ENCODE measurements at places on chromosomes 2 and 18.

DNA sequence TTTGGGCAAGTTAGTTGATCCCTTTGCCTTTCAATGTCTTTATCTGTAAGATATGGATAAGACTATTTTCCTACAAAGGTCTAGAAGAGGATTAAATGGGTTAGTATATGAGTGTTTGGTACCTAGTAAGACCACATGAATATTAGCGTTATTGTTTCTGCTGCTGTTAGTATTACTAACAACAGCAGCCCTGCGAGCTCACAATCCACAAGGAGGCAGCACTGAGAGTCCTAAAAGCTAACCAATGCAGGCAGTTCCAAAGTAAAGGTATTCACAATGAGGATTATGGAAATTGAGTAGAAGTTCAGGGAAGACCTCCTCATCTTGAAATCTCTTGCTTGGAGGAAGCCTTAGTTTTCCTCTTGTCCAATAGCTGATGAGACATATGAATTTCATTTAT lies 248.9 kb downstream of the TDRD15 start:
- DNase-seq, result no peak

GRCh38 chr18:22695674-22696073 lies 237.5 kb upstream of the RBBP8 start:
- DNase-seq, result no peak

DNA sequence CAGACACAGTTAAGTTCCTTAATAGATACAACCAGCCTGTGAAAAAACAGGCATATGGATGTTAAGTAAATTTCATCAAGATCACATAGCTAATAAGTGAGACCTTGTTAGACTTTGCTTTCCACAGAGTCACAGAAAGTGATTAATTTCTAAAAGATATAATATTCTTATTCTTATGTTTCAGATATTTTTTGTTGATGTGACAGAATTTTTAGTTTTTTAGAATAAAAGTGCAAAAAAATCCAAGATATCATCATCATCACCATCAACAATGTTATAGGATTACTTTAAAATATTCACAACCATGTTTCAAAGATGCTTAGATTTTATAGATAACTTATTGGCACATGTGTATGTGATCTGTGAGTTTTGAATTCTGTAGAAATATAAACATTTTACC lies 132.3 kb upstream of the ITGA4 start:
- no peak for DNase-seq

DNA sequence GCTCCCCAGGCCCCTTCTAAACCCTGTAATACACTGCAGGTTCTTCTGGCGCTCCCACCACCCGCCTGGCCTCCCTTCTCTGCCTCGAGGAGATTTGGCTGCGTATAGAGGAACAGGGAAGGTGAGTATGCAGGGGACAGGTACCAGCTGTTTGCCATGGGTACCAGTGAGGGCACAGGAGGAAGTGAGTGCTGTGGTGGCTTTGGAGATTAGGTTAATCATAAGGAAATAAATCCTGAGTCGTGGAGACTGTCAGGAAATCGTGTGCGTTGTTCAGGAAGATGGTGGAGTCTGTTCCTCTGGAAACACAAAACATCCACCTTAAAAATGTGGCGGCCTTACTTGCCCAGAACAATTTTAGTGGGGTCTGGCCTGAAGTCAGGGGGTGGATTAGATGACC lies 230.4 kb downstream of the FAM210A start:
- no peak for DNase-seq

DNA sequence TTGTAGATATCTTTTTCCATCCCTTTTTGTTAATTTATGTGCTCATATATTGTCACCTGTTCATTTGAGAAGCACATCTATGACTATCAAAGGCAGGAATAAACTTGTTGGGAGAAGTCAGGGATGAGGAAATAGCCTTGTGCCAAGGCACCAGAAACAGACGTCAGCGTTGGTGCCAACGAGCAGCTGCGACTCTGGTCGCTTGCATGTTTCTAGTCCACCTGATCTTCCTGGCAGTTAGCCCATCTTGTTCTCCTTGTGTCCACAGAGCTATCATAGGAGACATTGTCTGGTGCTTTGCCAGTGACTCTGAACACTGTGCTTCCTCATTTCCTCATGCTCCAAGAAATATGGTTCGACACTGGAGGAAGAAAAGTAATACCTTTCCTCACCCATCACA lies 374.4 kb downstream of the PTPRM start:
- no peak for DNase-seq

GRCh38 chr2:75494137-75494769 lies 66.5 kb downstream of the EVA1A start:
- DNase-seq, result no peak

DNA sequence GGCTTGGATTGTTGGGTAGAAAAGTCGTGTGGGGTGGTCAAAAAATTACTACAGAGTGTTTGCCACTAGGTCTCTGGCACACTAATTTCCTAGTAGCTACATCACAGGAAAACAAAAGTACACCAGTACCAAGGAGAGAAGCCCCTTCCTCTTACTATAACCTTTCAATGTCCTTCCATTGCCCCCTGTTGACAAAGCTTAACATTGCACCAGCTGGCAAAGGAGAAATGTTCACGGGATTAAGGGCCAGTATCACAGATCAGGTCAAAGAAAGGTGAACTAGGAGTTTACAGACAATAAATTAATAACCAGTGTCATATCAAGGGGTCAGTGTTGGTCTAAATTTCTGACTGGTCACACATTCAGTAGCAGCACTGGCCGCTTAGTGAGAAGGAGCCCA lies 1139.6 kb upstream of the FAM98A start:
- DNase-seq, result no peak

- no peak for DNase-seq
These were observed 79.1 kb downstream of the DYM start for GRCh38 chr18:49381267-49381845.

- no peak for DNase-seq
These were observed 18.5 kb downstream of the RRM2 start for GRCh38 chr2:10140841-10141610.

GRCh38 chr2:129763966-129764365 lies 215.5 kb upstream of the RAB6C start:
- DNase-seq, result no peak

DNA sequence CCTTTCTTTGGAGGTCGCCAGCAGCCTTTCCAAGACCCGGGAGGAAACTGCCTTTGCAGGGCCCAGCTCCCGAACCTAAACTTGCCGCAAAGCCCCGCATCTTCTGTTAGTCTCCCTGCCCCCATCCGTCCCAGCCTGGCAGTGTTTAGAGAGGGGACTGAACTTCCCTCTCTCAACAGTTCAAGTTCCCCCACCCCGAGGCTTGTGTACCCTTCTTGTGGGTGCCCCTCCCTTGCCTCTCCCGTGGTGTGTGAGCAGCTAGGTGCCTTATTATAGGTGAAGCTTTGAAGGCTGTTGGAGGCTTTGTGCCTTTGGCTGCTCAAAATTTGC lies 1.4 kb downstream of the LBH start:
- DNase-seq, result no peak

- no peak for DNase-seq
These were observed 79.0 kb downstream of the SP100 start for GRCh38 chr2:230494980-230495379.

DNA sequence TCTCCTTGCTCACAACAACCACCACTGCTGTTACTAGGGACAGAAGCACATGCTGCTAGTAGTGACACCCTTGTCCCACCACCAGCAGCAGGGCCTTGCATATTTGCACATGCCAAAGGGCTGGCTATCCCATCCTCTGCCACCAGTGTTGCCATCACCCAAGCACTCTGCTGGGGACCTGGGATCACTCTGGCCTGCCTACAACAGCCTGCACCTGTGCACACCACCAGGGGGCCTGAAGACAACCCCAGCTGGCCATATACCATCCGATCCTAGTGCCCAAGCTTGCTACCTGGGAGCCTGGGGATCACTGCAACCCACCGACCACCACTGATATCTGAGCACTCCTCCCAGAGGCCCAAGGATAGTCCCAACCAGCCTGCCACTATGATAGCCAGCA lies 99.9 kb upstream of the FANCL start:
- no peak for DNase-seq

GRCh38 chr2:102098756-102099155 lies 43.8 kb upstream of the IL1R1 start:
- no peak for DNase-seq

DNA sequence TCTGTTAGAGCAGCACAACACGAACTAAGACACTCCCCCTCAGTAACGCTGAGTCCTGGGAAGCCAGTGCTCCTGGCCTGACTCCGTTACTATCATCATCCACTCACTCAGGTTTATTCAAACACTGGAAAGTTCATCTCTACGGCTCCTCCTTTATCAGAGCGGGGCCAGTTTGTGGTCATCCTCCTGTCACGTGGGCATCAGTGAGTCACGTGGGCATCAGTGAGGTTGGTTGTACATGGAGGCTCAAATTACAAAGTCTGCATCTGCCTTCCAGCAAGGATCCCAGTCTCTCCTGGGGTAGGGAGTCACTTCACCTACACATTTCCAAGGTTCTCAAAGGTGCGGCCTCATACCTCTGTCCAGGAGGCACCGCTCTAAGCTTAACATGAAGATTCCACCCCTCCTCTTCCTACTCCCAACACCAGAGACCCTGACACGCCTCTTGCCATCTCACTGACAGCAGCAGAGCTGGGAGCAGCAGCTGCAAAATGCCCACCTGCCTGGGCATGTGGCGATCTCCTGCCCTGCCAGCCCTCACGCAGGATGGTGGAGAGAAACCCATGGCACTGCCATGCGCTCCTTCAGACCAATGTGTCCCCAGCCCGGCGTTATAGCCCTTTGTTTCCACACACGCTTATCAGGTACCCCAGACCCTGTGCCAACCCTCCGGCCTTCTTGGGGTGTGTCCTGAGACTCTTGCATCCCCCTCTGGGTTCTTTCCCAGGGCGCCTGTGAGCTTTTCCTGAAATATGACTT lies 99.2 kb upstream of the PTPRM start:
- no peak for DNase-seq

DNA sequence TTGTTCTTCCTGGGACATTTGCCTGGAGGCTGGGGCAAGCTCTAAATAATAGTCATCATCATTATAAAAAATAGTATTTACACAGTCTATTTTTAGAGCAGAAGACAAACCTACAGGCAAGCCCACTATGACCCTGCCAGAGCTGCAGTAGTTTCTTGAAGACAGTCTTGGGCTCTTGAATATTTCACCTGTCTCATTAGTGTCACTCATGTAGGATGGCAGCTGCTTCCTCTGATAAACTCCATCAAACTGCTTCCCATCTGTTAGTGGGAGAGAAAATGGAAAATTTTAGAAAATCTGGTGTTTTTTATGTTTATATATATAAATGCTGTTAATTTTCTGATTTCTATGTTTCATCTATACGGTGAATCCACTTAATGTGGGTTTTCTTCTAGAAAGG lies 8.5 kb upstream of the CYRIA start:
- no peak for DNase-seq

GRCh38 chr2:71782323-71782722 lies 329.0 kb downstream of the DYSF start:
- DNase-seq, result no peak

- DNase-seq, result no peak
These were observed 38.5 kb downstream of the HPCAL1 start for GRCh38 chr2:10341193-10341592.

DNA sequence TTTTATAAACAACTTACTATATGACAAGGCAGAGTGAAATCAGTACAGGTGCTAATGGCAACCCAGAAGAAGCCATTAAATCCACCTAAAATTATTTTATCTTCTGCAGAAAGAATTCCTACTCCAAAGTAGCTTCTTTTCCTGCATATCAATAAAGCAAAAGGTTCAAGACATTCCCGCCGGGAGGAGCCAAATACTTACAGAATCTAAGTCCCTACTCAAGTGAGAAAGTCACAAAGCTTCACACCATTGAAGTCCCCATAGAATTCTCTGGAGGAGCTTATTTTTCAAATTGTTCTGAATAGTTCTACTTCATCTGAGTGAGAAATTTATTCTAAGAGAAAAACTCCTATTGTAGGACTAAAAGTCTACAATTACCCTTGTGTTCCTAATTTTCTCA lies 233.7 kb upstream of the HNRNPA3 start:
- DNase-seq, result no peak

DNA sequence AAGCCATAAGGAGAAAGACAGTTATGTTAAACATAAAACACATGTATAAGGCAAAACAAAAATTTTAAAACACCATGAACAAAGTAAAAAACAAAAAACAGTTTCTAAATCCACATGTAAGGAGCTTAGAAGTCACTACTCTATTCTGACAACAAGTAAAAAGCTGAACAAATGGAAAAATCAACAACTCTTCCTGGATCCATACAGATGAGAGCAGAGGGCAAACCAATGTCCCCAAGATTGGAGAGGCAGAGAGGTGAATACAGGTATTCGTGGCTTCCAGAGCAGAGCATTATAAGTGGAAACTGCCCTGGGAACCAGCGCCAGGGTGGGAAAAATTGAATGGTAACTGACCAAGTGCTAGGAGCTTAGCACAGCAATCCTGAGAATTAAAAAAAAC lies 93.5 kb downstream of the SPIRE1 start:
- DNase-seq, result no peak

GRCh38 chr2:216119146-216119545 lies 10.0 kb downstream of the XRCC5 start:
- DNase-seq, result no peak
